ENCODE measurements at places on chromosomes 5 and 9.

GRCh38 chr5:935510-936084 lies 42.9 kb downstream of the TRIP13 start:
- DNase-seq, result no peak

DNA sequence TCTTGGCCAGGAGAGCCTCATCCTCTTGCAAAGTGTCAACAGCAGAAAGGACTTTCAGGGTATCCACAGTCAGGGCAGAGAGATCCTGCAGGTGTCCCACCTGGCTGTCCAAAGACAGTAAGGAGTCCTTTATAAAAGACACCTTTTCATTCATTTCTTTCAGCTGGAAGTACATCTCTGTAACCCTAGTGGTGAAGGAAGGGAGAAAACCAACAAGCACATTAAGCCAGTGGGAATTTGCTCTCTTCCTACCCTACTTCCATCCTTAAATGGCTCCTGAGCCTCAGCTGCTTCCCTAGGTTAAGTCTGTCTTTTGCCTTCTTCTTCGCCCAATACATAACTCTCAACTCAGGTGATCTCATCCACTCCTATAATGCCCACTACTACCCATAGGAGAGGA lies 124.8 kb downstream of the TRPM6 start:
- no peak for DNase-seq

GRCh38 chr9:20473515-20474013 lies 148.7 kb downstream of the MLLT3 start:
- no peak for DNase-seq

DNA sequence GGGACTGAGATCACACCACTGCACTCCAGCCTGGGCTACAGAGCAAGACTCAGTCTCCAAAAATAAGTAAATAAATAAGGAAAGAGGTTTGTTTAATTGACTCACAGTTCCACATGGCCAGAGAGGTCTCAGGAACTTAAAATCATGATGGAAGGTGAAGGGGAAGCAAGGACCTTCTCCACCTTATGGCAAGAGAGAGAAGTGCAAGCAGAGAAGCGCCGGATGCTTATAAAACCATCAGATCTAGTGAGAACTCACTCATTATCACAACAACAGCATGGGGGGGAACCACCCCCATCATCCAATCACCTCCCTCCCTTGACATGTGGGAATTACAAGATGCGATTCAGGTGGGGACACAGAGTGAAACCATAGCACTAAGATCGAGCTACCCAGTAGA lies 22.8 kb upstream of the RGMB start:
- DNase-seq, result no peak

- no peak for DNase-seq
Observed at GRCh38 chr5:110716247-110717245, 9.9 kb downstream of the TMEM232 start.

- no peak for DNase-seq
Observed at GRCh38 chr5:169024421-169024820, 276.5 kb downstream of the SLIT3 start.

DNA sequence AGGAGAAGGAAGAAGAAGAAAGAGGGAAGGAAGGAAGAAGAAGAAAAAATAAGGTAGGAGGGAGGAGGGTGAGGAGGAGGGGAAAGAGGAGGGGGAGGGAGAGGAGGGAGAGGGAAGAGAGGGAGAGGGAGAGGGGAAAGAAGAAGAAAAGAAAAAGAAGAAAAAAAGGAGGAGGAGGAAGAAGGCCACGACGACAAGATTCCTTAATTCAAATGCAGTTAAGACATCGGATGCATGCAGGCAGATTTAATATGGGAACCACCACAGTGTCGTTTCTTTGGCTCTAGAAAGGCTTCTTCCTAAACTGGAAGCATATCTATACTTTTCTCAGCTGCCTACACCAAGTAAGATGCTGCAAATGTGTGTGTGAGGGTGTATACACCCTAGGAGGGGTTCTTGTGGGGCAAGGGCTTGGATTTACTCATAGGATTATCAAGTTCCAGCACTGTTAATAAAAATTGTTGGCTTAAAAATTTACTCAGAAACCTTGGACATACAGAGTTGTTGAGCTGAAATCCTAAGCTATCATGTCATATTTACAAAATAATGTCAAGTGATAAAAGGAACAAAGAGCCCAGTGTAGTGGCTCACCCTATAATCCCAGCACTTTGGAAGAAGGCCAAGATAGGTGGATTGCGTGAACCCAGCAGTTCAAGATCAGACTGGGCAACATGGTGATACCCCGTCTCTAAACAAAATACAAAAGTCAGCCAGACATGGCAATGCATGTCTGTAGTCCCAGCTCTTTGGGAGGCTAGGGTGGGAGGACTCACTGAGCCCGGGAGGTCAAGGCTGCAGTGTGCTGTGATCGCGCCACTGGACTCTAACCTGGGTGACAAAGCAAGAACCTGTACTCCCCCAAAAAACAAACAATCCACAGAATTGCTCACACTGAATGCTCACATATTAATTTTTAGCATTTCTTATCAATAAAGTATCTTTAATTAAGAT lies 108.5 kb downstream of the UBAP2 start:
- no peak for DNase-seq

DNA sequence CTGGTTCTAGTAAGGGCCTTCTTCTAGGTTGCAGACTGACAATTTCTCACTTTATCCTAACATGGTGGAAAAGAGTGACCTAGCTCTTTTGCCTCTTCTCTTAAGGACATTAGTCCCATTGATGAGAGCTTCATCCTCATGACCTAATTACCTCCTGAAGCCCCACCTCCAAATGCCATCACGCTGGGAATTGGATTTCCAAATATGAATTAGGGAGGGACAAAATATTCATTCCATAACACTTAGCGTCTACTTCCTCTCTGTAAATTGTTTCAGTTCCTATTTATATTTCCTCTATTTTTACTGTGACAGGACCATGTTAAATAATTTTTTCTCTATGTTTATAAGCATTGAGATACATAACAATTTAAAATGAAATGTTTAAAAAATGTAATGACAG lies 408.8 kb downstream of the CDH10 start:
- no peak for DNase-seq

GRCh38 chr5:137146402-137146890 lies 352.7 kb downstream of the SPOCK1 start:
- no peak for DNase-seq

- no peak for DNase-seq
Observed at GRCh38 chr5:125660231-125660895, 762.8 kb upstream of the GRAMD2B start.

- no peak for DNase-seq
Observed at GRCh38 chr5:111277061-111277460, 52.9 kb downstream of the CAMK4 start.

DNA sequence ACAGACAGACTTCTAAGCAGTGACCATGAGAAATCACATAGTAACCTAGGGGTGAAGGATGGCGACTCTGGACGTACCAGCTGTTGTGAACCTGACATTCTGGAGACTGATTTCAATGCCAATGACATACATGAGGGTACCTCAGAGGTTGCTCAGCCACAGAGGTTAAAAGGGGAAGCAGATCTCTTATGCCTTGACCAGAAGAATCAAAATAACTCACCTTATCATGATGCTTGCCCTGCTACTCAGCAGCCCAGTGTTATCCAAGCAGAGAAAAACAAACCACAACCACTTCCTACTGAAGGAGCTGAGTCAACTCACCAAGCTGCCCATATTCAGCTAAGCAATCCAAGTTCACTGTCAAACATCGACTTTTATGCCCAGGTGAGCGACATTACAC lies 38.0 kb upstream of the CCDC152 start:
- DNase-seq, result no peak

- DNase-seq, result no peak
Observed at GRCh38 chr9:129445794-129446306, 175.1 kb downstream of the C9orf50 start.

- no peak for DNase-seq
Observed at GRCh38 chr9:30925635-30926034, 1458.8 kb upstream of the ACO1 start.

- DNase-seq, result no peak
Observed at GRCh38 chr9:136511670-136512592, 29.1 kb upstream of the SEC16A start.

DNA sequence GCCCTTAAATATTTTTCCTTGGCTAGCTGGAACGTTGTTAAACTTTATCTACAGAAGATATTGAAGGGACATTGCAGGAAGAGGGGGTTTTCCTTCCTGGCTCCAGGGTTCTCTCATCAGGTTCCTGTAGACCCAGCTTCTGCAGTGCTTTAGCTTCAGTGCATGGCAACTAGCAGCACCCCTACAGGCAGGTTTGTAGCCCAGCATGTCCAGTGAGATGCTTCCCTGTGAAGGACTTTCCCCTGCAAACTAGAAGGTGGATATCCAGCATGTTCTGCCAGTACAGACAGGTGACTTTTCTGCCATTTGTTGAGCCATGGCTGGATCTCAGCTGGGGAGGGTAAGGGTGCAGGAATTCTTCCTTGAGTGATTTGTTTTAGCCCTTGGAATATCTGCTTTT lies 10.4 kb downstream of the CCL28 start:
- DNase-seq, result no peak

DNA sequence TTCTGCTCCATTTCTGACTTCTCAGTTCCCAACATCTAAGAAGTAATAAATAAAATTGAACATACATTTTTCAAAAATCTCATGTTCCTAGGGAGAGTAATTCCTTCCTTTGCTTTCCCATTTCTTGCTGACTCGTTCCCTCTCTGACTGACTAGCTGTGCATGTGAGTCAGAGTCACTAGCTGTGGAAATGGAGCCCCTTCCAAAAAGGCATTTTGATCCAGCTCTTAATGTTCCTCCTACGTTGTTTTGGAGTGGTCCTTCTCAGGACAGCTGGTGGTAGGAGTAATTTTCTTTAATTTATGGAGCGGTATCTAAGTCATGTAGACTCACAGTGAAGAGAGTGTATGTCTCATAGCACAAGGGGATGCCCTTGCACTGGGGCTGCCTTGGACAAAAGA lies 460.2 kb downstream of the GADD45G start:
- no peak for DNase-seq

- DNase-seq, result no peak
Observed at GRCh38 chr9:137589441-137590122, 730 bp downstream of the ZMYND19 start.

GRCh38 chr5:178230879-178231538 lies 1.6 kb downstream of the PHYKPL start:
- no peak for DNase-seq

- DNase-seq, result no peak
Observed at GRCh38 chr5:33338336-33339110, 102.2 kb upstream of the TARS1 start.

DNA sequence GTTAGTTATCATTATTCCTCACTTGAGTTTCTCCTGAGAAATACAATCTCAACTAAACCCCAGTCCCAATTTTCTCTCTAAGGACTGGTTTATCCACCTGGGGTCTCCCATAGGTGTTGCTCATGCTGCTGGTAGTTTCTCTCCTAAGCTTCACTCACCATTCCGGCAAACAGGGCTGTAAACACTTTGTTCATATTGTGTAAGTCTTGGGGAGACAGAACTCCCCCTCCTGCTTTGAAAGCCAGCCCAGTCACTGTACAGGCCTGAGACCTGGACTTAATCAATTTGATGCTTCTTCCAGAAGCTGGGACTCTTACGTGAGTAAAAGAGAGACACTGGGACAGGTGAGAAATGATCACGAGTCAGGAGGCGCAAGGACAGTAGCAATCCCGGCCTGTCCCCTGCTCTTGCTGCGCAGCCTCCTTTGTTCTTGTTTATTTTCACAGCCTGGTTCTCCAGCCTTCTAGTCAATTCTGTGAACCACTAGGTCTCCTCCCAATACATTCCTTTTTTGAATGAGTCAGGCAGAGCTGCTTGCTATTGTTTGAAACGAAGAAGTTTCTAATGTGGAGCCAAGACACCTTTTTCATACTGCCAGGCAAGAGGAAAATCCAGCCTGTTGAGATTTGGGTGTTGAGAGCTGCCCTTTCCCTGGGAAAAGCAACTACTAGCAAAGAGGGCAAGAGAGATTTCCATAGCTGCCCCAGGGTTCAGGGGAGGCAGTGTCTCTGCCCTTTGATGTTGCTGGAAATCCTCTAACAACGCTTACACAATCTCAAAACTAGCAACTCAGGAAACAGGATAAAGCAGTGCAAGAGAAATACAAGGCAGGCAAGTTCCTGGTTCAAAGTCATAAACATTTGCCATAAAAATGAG lies 9.2 kb upstream of the SHROOM1 start:
- no peak for DNase-seq

DNA sequence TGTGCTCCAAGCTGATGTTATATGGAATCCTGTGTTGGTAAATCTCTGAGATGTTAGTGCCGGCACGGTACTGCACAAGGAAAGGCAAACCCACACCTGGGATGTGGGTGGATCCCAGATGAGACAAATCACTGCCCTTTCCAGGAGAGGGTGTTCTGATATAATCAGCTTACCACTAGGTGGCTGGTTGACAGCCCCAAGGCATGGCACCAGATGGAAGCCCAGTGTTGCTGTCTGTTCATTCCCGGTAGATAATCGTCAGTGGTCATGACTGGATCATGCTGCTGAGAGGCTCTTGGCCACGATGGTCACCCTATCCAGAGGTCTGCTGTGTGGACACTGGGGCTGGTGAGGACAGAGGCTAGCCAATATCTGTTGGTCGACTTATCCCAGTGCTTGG lies 184.0 kb downstream of the CACNA1B start:
- no peak for DNase-seq

GRCh38 chr5:150525163-150525562 lies 17.2 kb downstream of the NDST1 start:
- no peak for DNase-seq

DNA sequence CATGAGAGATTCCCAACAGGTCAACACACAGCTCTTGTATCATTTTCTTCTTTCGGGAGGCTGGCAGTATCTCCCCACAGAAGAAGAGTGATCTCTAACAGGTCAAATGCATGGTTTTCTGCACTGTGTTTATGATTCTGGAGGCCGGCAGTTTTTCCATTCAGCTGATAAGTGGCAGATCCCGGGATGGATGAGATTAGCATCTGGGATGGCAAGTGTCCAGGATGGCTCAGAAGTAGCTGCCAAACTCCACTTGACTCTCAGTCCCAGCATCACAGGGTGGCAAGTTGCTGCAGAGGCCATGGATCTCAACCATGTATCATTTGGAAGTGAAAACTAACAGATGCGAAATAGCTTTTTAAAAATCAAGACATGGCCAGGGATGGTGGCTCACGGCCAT lies 97.8 kb upstream of the SLC44A1 start:
- DNase-seq, result no peak

- no peak for DNase-seq
Observed at GRCh38 chr9:129746092-129746777, 6.6 kb downstream of the PTGES start.

DNA sequence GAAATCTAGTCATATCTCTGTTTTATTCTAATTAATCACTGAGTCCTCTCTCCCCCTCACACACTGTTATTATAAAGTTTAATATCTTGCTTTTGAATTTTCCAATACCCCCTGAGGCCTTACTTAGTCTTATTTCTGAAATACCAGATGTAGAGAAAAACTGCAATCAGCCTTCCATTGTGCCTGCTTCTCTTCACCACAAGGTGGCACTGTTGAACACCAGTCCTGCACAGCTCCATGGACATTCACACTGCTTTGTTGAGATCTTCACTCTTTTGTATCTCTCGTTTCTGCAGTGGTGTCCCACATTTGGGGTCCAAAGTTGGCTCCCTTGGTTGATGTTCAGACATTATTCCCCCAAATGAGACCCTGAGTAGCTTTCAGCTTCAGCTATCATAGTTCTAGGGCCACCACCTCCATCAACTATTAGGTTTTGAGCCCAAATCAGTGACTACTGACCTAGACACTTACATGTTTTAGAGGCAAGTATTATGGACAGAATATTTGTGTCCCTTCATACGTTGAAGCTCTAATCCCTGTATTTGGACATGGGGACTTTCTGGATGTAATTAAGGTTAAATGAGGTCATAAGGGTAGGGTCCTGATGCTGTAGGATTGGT lies 24.3 kb downstream of the BOD1 start:
- DNase-seq, result no peak

GRCh38 chr9:103068753-103069152 lies 73.6 kb downstream of the CYLC2 start:
- no peak for DNase-seq

- peak; percentile 47 for DNase-seq
Observed at GRCh38 chr9:131046581-131047202, 37.7 kb downstream of the LAMC3 start.
